ENCODE measurements at places on chromosomes 3 and 15. TPM values are rescaled to one million over a fixed set of nuclear protein-coding genes. Genes with fewer than 3 reads are reported as not detected.

The CMTM7 gene
- 44.8 TPM for total RNA-seq

The MUSTN1 gene
- 2.5 TPM for total RNA-seq

The GPR149 gene
- not detected for total RNA-seq

The IFRD2 gene
- 54.2 TPM for total RNA-seq

The ZPLD1 gene
- not detected for total RNA-seq

The ANKRD34C gene
- not detected for total RNA-seq

The FEZF2 gene
- total RNA-seq = not detected

The COL8A1 gene
- total RNA-seq = 0.08 TPM

The TBC1D5 gene
- 42.7 TPM for total RNA-seq

The KLHL40 gene
- total RNA-seq = not detected

The TLR9 gene
- total RNA-seq = 0.14 TPM

The PGBD4 gene
- 3.1 TPM for total RNA-seq

The CA12 gene
- not detected for total RNA-seq

The RIOX2 gene
- 40.5 TPM for total RNA-seq

The MBNL1 gene
- total RNA-seq = 417 TPM

The PP2D1 gene
- total RNA-seq = not detected

The CIDEC gene
- total RNA-seq = not detected

The POC1A gene
- 20.2 TPM for total RNA-seq

The C3orf33 gene
- 0.66 TPM for total RNA-seq

The ARGFX gene
- not detected for total RNA-seq

The CCR3 gene
- not detected for total RNA-seq

The ABHD6 gene
- 3.6 TPM for total RNA-seq

The STRA6 gene
- not detected for total RNA-seq

The PARP15 gene
- 71.0 TPM for total RNA-seq

The RASGRF1 gene
- total RNA-seq = not detected

The GOLGA8J gene
- total RNA-seq = not detected

The LSAMP gene
- total RNA-seq = not detected

The SLC9C1 gene
- total RNA-seq = not detected

The EPHA3 gene
- 0.05 TPM for total RNA-seq

The TTLL13 gene
- 0.20 TPM for total RNA-seq

The SLC22A14 gene
- total RNA-seq = not detected

The SERPINI2 gene
- total RNA-seq = not detected

The GOLGA6A gene
- 0.08 TPM for total RNA-seq

The CLSTN2 gene
- total RNA-seq = not detected

The KLF15 gene
- not detected for total RNA-seq
